ENCODE measurements at places on chromosomes 3 and 15.

DNA sequence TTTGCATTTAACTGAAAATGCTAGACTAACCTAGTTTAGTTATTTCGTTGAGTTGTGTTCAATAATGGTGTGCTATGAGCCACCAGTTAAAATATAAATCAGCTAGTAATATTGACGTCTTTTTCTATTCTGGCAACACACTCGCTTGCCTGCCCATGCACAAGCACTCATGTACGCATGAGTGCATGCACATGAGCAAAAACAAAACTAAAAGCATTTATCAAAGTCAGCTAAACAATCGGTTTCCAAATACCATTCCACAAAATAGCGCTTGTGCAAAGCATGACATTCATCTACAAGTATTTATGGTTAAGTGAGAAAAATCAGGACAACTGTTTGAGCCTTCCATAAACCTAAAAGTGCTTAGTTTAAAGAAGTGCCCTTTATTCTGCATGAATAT is 13.1 kb upstream of the SAMMSON start:
- DNase-seq = no peak

- DNase-seq = no peak
These were observed at the start of gene P2RY12 for GRCh38 chr3:151384741-151385174. P2RY12 (minus strand) TSS chr3:151384753; CDS start chr3:151338845, 45,908 bp downstream.

DNA sequence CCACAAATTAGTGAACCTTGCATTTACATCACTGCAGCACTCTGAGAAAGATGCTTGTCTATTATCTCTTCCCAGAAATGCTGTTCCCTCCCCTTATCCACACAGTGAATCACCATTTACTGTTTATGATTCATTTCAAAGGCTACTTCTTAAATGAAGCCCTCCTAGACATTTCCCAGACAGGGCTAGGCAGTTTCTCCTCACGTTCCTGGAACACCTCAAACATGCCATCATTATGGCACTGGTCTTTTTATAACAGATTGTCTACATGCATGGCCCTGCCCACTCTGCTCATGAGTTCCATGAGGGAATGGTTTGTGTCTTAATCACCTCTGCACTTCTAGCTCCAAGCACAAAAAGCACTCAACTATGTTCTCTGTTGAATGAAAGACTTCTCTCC is 32.2 kb upstream of the TM2D3 start:
- no peak for DNase-seq

DNA sequence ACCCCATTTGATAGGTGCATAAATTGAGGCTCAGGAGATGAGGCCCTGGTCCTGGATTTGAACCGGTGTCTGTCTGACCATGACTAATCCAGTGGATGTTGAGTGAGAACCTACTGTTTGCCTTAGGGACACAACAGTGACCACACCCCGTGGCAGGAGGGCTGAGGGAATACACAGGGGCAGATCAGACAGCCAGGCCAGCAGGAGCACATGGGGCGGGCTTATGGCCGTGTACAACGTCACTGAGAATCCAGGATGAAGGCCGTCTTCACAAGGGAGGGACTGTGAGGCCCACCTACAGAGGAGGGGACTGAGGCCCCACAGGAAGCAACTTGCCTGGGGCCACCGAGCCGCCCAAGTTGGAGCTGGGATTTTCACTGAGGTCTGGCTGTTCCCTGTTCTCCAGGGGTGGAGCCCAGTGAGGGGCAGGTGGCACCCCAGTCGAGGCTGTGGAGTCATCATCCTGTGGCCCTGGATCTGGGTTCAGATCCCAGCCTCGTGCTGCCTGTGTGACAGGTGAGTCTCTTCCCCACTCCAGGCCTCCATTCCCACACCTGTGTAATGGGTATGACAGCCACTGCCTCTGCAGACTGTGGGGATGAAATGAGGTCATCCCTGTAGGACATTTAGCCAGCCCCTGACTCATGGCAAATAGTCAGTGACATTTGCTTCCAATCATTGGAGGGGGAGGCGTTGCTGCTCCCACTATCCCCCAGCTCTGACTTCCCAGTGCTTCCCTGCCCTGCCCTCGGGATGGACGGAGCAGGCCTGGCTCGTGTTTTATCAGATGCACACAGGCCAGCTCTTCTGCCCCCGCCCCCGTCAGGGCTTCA is 6.3 kb upstream of the PLXND1 start:
- DNase-seq = no peak

GRCh38 chr3:10845839-10846656 is 30.0 kb downstream of the SLC6A11 start:
- DNase-seq = no peak

DNA sequence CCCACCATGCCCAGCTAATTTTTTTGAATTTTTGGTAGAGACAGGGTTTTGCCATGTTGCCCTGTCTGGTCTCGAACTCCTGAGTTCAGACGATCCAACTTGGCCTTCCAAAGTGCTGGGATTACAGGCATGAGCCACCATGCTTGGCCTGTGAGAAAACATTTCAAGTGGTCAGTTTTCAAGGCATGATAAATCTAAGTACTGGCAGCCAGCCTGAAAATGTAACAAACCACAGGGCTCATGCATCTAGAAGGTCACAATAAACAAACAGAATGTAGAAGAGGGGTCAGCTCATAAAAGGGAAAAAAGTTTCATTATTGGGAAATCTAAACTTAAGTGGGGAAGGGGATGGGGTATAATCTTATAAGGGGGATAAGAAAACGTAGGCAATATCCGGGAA is 39.9 kb downstream of the PPCDC start:
- DNase-seq = no peak

GRCh38 chr3:17891139-17891856 is 148.9 kb upstream of the TBC1D5 start:
- DNase-seq = no peak

DNA sequence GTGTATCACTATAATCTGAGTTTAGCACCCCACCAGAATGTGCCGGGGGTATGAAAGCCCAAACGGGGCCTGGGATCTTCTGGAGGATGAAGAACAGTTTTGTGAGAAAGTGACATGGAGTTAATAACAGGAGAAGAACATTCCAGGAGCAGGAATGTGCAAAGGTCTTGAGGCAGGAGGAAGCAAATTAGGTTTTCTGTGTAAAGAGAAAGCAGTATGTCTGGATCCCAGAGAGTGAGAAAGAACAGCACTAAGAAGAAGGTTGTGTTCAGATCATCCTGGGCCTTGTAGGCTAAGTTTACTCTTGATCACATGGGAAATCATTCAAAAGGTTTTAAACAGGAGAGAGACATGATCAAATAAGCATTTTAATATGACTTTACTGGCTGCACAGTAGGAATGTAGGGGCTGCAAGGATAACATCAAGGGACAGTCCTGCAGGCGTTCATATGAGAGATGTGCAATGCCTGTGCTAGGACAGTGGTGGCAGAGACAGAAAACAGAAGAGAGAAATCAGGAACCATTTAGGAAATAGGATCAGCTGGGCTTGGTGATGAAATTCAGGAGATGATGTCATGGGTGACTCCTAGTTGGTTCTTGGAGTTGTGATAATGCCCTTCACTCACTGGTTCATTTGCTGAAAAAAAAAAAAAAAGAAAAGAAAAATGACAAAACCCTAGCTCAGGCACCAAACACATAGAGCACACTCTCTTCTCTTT is 113.5 kb downstream of the TNIK start:
- DNase-seq = no peak

GRCh38 chr15:63072023-63072650 is 29.6 kb downstream of the TPM1 start:
- DNase-seq = no peak

DNA sequence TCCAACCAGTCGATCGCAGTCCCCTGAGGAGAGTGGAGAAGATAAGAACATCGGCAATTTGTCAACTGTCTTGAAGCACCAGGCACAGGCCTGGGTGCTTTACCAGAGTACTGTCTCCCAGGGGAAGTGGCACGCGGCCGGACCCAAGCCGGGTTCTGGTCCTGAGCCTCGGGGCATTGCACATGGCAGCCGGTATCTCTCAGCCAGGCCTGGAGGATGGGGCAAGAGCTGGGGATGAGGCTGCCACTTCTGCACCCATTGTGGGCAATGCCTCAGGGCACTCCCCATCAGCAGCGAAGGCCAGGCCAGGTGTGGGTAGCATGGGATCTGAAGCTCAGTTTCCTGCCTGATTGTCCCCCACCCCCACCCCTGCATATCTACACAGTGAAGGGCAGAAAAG is 77.5 kb downstream of the ADCY5 start:
- DNase-seq = no peak

DNA sequence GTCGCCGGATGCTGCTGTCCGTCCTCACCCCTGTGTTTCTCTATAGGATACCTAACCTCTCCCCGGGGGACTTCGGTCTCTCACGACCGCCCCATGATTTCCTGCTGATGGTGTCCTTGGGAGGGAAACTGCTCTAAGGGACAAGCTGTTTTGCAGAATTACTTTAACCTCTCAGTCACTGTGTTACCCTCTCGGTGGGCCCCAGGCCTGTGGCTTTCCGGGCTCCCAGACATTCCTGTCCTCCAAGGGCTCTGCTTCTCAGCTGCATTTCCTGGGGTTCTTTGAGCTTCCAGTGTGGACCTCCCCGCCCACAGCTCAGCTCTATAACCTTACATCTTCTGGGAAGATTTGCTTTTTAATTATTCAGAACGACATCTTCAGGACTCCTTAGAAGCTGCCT is 40.9 kb downstream of the CHST2 start:
- no peak for DNase-seq

DNA sequence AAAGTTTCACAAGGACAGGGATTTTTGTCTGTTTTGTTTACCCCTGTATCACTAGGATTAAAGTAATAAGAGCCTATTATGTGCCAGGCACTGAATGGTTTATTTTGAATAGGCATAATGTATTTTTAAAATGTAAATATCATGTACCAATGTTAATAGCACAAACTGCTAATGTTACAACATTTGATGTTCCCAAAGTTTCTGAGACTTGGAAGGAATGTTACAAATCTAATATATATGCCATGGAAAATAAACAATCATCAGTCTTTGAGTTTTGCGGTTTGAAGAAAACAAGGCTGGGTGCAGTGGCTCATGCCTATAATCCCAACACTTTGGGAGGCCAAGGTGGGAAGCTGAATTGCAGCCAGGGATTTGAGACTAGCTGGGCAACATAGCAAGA is 159.4 kb downstream of the CDIN1 start:
- DNase-seq = no peak

DNA sequence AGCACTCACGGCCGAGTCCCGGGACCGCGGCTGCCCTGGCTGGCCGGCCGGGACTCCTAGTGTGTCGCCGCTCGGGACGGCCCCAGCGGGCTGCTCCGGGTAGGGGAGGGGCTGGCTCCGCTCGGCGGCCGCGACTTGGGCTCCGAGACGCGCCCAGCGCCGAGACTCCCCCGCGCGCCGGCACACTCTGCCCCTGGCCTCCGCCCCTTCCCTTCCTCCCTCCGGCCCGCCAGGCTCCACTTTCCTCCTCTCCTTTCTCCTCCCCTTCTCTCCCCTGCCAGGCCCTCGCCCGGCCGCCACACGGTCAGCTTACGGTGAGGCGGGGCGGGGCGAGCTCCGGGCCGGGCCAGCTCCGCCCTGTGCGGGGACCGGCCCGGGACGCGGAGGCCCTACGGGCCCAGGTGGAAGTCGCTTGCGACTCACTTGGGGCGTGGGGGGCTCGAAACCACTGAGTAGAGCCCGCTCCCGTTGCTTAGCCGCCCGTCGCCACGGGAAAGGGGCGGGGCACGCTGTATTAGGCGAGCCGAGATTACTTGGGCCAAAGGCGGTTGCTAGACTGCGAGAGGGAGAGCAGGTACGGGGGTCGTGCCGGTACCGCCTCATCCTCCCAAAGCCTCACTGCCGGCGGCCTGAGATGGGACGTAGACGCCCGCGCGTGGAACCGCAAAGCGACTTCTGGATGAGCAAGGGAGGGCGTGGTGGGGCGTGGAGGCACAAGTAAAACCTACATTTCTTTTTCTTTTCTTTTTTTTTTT is at the start of gene ITGB5:
Gene ITGB5, minus strand, starts transcription at position 189 of the 755 bp plus-strand sequence. CDS start 365 bp downstream, outside the sequence.
- DNase-seq = peak; percentile 26

- peak; percentile 16 for DNase-seq
These were observed 330.9 kb upstream of the C2CD4B start for GRCh38 chr15:62495670-62496614.

DNA sequence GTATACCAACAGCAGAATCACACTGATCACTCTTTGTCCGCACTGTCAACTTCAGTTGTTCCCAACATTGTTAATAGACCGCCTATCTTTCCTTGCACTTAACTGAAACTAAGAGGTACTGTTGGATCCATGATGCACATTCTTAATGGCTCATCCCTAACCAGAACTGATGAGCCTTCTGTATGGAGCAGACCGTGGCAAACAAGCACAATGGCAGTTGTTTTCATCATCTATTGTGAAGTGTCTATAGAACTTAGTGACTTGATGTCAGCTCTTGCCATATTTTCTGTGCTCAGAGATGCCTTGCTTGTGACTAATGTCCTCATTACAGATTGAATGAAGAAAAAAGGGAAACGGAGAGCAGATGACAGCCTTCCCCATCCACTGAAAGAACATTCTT is 347.4 kb downstream of the NLGN1 start:
- DNase-seq = no peak

- DNase-seq = no peak
These were observed 17.4 kb upstream of the ADPGK start for GRCh38 chr15:72800833-72801481.

Measured in NCI-H2171 treated with DMSO at 0.1 percent for 48 hours (cell line).